Right cardiac atrium (tissue), 5 donors: ENCODE measurements at places on chromosomes 1 and 21.
A peak's percentile ranks its signal among the peaks of the same experiment; 100 is the strongest.

DNA sequence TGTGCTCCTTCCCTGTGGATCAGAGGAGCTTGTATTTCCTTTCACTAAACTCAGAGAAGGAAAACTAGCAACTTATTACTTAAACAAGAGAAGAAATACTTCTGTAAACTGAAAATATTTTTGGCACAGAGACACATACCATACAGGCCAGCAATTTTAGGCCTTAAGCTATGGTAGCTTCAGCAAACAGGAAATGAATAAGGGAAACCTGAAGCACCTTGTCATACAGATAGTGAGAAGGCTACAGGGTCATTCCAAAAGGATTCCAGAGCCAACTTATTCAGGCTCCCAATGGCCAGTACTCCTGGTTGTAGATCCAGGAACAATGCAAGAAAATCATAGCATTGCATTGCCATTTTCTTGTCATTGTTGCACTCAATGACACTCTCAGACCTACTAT, 9.1 kb upstream of the KYAT3 start:
- no peak for DNase-seq

DNA sequence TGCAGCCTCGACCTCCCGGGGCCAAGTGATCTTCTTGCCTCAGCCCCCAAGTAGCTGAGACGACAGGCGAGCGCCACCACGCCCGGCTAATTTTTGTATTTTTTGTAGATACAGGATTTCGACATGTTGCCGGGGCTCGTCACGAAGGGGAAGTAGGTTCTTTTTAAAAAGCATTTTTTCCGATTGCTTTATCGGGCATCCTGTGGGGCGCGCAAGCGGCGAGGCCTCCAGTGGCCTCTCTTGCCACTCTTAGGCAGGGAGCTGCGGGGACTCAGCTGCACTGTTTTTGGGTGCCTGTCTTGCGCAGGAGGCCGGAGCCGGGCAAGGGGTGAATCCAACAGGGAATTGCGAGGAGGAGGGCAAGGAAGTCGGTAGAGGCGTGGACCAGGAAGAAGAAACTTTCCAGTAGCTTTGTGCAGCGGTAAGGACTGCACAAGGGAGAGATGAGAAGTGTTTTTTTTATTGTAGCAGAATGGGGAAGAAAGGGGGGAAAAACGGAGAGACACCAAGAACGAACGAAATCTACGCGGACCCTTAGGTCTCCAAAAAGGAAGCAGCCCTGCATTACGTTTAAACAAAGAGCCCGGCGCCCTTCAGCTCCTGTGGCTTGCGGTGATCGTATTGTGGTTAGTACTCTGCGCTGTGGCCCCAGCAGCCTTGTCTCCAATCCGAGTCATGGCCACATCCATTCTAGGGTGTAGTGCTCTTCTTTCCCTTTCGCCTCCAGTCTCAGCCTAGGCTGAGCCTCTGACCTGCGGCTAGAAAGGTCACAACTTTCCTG, 164.8 kb downstream of the PPIAL4G start:
- peak; percentile 54 for DNase-seq

- no peak for DNase-seq
These were observed 13.9 kb upstream of the ZBTB17 start for GRCh38 chr1:15989776-15990175.

- DNase-seq: peak; percentile 54
These were observed 6.2 kb downstream of the FNDC5 start for GRCh38 chr1:32864375-32865019.

- no peak for DNase-seq
These were observed 22.4 kb upstream of the FCER1A start for GRCh38 chr1:159279773-159280172.
